ENCODE measurements at places on chromosomes 13 and 19. TPM values are rescaled to one million over a fixed set of nuclear protein-coding genes. Genes with fewer than 3 reads are reported as not detected.

IFNL1 gene
- polyA plus RNA-seq: not detected

ZNF221 gene
- 0.42 TPM for polyA plus RNA-seq

VSTM2B gene
- polyA plus RNA-seq: not detected

CEACAM16 gene
- polyA plus RNA-seq: not detected

ANKLE1 gene
- 0.45 TPM for polyA plus RNA-seq

FXYD7 gene
- polyA plus RNA-seq: 0.09 TPM

KLHL1 gene
- not detected for polyA plus RNA-seq

ZNF547 gene
- polyA plus RNA-seq: 1.3 TPM

RNF113B gene
- not detected for polyA plus RNA-seq

PRSS57 gene
- not detected for polyA plus RNA-seq

NCLN gene
- 24.9 TPM for polyA plus RNA-seq

KIR2DL3 gene
- polyA plus RNA-seq: not detected

SIGLEC11 gene
- 0.16 TPM for polyA plus RNA-seq

CEACAM19 gene
- polyA plus RNA-seq: 5.6 TPM

CFAP97D2 gene
- polyA plus RNA-seq: not detected

IER2 gene
- polyA plus RNA-seq: 101 TPM

KLK7 gene
- polyA plus RNA-seq: 36.4 TPM

SYCN gene
- 0.22 TPM for polyA plus RNA-seq

ZNF418 gene
- polyA plus RNA-seq: 2.0 TPM

CABP5 gene
- not detected for polyA plus RNA-seq

Data from esophagus (tissue), 2 donors.